Lower lobe of right lung (tissue), 2 donors: ENCODE measurements at places on chromosomes 4 and X. TPM values are rescaled to one million over a fixed set of nuclear protein-coding genes. Genes with fewer than 3 reads are reported as not detected.

ASMT gene
- not detected for total RNA-seq

SOX3 gene
- total RNA-seq = not detected

GRCh38 chrX:19628011-19628575 is 112.8 kb upstream of the MAP3K15 start:
- H3K27ac ChIP-seq = no peak overlapping the region
- H3K4me1 ChIP-seq = no peaks in the 10 kb centered on the region
- no peak for DNase-seq
- H3K27me3 ChIP-seq = no peaks in the 10 kb centered on the region
- no peaks in the 10 kb centered on the region for H3K36me3 ChIP-seq
- no peak overlapping the region for H3K4me3 ChIP-seq

DNA sequence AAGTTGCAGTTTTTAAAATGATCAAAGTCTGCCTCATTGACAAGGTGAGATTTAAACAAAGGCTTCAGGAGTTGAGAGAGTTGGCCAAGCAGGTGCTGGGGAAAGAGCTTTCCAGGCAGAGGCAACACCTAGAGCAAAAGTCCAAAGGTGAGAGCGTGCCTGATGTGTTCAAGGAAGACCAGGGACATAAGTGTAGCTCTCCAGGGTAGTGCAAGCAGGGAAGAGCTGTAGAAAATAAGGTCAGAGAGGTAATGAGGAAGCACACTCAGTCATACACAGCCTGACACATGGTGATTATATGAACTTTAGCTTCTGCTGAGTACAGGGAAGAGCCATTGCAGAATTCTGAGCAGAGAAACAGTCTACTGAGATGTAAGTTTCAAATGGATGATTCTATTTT is 265.0 kb upstream of the NWD2 start:
- no peak overlapping the region for H3K27ac ChIP-seq
- no peaks in the 10 kb centered on the region for H3K36me3 ChIP-seq
- no peak for DNase-seq
- no peak overlapping the region for H3K4me3 ChIP-seq
- H3K4me1 ChIP-seq = no peaks in the 10 kb centered on the region

- H3K27ac ChIP-seq = no peak overlapping the region
- no peaks in the 10 kb centered on the region for H3K36me3 ChIP-seq
- no peak for DNase-seq
- H3K4me3 ChIP-seq = no peak overlapping the region
- H3K27me3 ChIP-seq = no peaks in the 10 kb centered on the region
Measured at GRCh38 chrX:38845426-38845825, 44.2 kb downstream of the MID1IP1 start.

MAGEA8 gene
- total RNA-seq = not detected

DNA sequence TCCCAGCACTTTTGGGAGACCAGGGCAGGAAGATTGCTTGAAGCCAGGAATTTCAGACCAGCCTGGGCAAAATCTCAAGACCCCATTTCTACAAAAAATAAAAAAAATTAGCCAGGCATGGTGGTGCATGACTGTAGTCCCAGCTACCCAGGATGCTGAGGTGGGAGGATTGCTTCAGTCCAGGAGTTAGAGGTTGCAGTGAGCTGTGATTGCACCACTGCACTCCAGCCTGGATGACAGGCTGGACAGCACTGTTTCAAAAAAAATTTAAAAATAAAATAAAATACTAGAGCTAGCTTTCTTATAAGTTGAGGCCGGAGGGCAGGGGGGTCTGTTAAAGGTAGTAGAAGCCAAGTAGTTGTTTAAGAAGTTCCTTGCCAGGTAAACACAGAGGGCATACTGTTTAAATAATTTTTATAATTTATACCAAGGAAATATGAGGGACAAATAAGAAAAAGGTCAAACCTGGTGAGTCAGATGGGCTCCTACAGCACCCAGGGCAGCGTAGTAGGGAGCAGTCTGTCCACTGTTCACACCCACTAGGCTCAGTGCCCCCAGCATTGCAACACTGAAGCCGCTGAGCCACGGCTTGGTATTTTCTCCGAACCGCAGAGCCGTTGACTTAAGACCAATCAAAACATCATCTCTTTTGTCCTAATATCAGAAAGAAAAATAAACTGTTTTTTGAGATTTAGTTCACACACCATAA is 17.3 kb downstream of the COQ2 start:
- H3K27ac ChIP-seq = no peak overlapping the region
- DNase-seq = no peak
- no peaks in the 10 kb centered on the region for H3K4me1 ChIP-seq
- H3K36me3 ChIP-seq = peaks cover 24% of the 10 kb centered on the region
- no peaks in the 10 kb centered on the region for H3K27me3 ChIP-seq
- H3K4me3 ChIP-seq = no peak overlapping the region

DNA sequence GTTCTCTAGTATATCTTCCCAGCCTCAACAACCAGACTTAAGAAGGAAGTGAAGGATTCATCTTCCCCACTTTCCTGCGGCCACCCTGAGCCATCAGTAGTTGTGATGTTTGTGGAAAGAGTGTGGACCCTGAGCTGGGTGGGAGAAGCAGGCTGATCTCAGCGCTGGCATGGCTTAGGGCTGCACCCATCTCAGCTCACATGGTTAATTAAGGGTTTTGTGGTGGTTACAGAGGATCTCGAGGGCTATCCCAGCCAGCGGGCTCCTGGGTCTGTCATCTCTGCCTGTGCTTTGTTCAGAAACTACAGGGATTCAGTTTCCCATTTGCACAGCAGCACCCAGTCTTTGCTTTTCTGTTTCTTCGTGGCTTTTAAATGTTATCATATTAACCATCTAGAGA is 163.4 kb downstream of the PTTG2 start:
- H3K4me1 ChIP-seq = no peaks in the 10 kb centered on the region
- H3K27ac ChIP-seq = no peak overlapping the region
- DNase-seq = no peak
- no peaks in the 10 kb centered on the region for H3K27me3 ChIP-seq
- peaks cover 61% of the 10 kb centered on the region for H3K36me3 ChIP-seq

GRCh38 chrX:113192418-113192817 is 351.8 kb upstream of the AMOT start:
- no peak for DNase-seq
- no peak overlapping the region for H3K27ac ChIP-seq
- no peaks in the 10 kb centered on the region for H3K27me3 ChIP-seq
- no peaks in the 10 kb centered on the region for H3K4me1 ChIP-seq
- H3K36me3 ChIP-seq = no peaks in the 10 kb centered on the region

DNA sequence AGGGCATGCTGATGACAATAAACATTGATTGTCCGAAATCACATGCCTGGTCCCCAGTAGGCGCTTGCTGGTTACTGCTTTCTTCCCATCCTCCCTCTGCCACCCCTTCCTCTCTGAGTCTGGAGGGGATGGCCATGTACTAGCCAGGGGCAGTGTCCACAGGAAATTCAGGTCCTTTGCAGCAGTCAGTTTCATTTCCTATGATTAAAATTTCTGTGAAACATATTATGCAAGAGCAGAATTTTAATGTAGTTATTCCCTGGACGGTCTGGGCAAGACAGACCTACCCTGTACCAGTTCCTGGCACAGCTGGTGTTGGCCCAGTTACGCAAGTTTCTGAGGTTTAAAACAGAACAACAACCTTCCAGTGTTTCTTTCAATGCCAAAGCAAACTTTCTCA is 28.2 kb upstream of the TLR2 start:
- DNase-seq = peak; percentile 74
- peaks cover 50% of the 10 kb centered on the region for H3K4me1 ChIP-seq
- peak overlapping the region; percentile 70 for H3K27ac ChIP-seq
- no peaks in the 10 kb centered on the region for H3K36me3 ChIP-seq
- H3K27me3 ChIP-seq = no peaks in the 10 kb centered on the region
- no peak overlapping the region for H3K4me3 ChIP-seq

GRCh38 chr4:29619168-29619567 is 1101.0 kb upstream of the PCDH7 start:
- no peak overlapping the region for H3K4me3 ChIP-seq
- DNase-seq = no peak
- no peaks in the 10 kb centered on the region for H3K4me1 ChIP-seq

GRCh38 chr4:174522183-174523024 is at the start of gene HPGD:
HPGD (minus strand) TSS chr4:174522488; CDS start chr4:174522451, 37 bp downstream.
- H3K4me1 ChIP-seq = peaks cover 11% of the 10 kb centered on the region
- H3K4me3 ChIP-seq = peak within 1 kb of the TSS; percentile 71
- H3K36me3 ChIP-seq = no peaks in the 10 kb centered on the region
- peaks cover 11% of the 10 kb centered on the region for H3K27me3 ChIP-seq
- H3K27ac ChIP-seq = peak within 1 kb of the TSS; percentile 87

- H3K27ac ChIP-seq = no peak overlapping the region
- no peaks in the 10 kb centered on the region for H3K27me3 ChIP-seq
- no peaks in the 10 kb centered on the region for H3K4me1 ChIP-seq
- no peak for DNase-seq
- no peak overlapping the region for H3K4me3 ChIP-seq
Measured at GRCh38 chr4:110508827-110509710, 33.1 kb downstream of the ENPEP start.

DNA sequence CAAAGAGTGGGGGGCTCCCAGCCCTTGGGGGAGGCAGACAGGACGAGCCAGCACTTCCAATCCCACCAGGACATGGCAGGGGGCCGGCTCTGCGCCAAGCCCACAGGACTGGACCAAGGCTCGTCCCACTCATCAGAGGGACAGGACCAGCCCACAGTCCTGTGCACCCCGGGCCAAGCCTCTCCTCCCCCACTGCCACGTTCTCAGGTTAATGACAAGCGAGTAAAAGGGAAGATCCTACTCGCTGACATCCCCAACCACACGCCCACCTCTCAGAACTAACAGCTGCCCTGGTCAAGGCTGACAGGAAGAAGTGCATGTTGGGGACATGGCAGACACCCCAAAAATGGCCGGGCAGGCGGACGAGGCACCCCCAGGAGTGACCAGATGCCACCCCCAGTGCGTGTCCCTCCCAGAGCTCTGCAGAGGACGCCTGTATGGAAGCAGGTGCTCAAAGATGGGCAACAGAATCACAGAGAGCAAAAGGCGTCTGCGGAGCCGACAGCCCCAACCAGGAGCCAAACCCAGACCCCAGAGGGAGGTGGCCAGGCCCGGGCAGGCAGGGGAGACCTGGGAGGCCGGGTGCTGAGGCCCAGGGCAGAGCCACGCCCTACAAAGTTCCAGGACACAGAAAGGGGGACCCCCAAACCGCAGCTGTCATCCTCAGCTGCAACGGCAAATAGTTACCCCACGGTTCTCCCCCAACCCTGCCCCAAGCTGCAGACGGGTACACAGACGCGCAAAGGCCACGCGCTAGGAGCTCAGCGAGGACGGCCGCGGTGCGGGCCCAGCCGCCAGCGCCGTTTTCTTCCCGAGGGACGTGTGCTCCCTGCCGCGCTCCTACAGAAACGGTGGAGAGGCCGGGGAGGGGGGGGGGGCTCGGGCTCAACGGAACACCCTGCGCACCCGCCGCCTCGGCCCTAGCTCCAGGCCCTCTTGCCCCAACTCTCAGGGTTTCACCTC is 1.7 kb downstream of the CTBP1 start:
- peaks cover 74% of the 10 kb centered on the region for H3K4me1 ChIP-seq
- H3K27me3 ChIP-seq = no peaks in the 10 kb centered on the region
- peaks cover 5% of the 10 kb centered on the region for H3K36me3 ChIP-seq
- H3K4me3 ChIP-seq = peak overlapping the region; percentile 95
- DNase-seq = peak; percentile 50

DNA sequence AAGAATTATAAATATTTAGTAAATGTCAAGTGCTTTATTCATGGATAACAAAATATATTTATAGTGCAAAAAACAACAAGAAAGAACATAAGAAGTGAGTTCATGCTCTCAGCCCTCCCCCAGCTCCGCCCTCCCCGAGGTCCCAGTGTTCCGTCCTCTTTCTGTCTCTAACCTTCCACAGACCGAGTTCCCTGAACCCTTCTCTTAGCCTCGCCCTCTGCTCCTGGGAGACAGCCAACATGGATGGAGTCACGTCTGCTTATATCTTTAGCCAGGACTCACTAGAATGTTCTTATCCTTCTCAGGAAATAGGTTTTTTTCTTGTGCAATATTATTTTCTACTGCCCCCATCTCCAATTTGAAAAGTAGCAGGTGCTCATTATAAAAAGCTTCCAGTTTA is 40.1 kb upstream of the HELT start:
- peaks cover 10% of the 10 kb centered on the region for H3K4me1 ChIP-seq

PPARGC1A gene
- 10.5 TPM for total RNA-seq

GRCh38 chrX:370244-370962 is 16.3 kb downstream of the PPP2R3B start:
- no peak overlapping the region for H3K4me3 ChIP-seq
- H3K27ac ChIP-seq = no peak overlapping the region

GRCh38 chr4:148041606-148042329 is 309.9 kb downstream of the ARHGAP10 start:
- peaks cover 1% of the 10 kb centered on the region for H3K36me3 ChIP-seq
- peaks cover 6% of the 10 kb centered on the region for H3K4me1 ChIP-seq
- no peak for DNase-seq

- H3K4me3 ChIP-seq = no peak overlapping the region
- no peak for DNase-seq
- H3K27me3 ChIP-seq = no peaks in the 10 kb centered on the region
- H3K27ac ChIP-seq = no peak overlapping the region
Measured at GRCh38 chr4:156102411-156102810, 148.7 kb upstream of the CTSO start.

GRCh38 chr4:112287258-112287989 is 1.7 kb upstream of the TIFA start:
- H3K27me3 ChIP-seq = no peaks in the 10 kb centered on the region
- H3K27ac ChIP-seq = no peak overlapping the region
- peaks cover 24% of the 10 kb centered on the region for H3K4me1 ChIP-seq
- DNase-seq = no peak
- no peaks in the 10 kb centered on the region for H3K36me3 ChIP-seq

DNA sequence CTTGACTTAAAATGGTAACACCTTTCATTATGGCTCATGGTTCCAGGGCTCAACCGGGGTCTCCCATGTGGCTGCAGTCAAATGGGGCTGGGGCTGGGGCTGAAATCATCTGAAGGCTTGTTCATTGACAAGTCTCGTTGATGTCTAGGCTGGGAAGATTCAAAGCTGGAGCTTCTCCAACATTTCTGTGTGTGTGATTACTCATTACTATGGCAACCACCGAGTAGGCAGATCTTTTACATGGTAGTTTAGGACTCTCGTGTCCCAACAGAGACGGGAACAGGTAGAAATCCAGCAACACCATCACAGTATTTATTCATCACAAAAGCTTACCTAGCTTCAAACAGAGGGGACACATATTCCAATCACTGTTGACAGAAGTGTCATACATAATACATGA is 7.8 kb downstream of the YTHDC1 start:
- peaks cover 91% of the 10 kb centered on the region for H3K4me1 ChIP-seq
- H3K36me3 ChIP-seq = peaks cover 11% of the 10 kb centered on the region
- no peaks in the 10 kb centered on the region for H3K27me3 ChIP-seq
- H3K27ac ChIP-seq = no peak overlapping the region
- DNase-seq = peak; percentile 20
- no peak overlapping the region for H3K4me3 ChIP-seq
